CD8-positive, alpha-beta memory T cell (primary cell): ENCODE measurements at places on chromosomes 12 and 14.

DNA sequence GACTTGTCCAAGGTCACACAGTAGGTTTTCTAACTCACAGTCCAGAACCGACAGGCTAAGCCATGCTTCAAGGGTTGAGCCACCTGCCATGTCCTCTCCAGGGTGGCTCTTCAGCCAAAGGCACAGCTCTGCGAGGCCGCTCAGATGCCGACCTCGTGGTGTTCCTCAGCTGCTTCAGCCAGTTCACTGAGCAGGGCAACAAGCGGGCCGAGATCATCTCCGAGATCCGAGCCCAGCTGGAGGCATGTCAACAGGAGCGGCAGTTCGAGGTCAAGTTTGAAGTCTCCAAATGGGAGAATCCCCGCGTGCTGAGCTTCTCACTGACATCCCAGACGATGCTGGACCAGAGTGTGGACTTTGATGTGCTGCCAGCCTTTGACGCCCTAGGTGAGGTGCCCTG, 12.7 kb upstream of the OAS2 start:
- no peak for DNase-seq

GRCh38 chr12:9646794-9647781, 22.4 kb upstream of the CLEC2D start:
- no peak for DNase-seq

DNA sequence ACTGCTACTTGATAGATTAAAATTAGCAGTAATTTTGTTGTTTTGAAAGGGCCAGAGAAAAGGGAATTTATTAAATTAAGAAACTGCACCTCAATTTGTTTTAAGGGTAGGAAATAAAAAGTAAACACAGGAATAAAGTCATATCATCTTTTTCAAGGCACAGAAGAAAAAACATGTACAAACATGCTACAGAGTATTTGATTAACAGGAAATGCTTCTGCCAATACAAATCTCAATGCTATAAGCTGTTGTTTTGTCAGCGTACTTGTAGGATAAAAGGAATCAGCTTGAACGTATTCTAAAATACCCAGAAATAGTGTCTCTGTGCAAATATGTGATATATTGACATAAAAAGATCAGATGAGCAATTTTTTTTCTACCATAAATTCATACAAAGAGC, 474.0 kb upstream of the MGAT4C start:
- DNase-seq = no peak

DNA sequence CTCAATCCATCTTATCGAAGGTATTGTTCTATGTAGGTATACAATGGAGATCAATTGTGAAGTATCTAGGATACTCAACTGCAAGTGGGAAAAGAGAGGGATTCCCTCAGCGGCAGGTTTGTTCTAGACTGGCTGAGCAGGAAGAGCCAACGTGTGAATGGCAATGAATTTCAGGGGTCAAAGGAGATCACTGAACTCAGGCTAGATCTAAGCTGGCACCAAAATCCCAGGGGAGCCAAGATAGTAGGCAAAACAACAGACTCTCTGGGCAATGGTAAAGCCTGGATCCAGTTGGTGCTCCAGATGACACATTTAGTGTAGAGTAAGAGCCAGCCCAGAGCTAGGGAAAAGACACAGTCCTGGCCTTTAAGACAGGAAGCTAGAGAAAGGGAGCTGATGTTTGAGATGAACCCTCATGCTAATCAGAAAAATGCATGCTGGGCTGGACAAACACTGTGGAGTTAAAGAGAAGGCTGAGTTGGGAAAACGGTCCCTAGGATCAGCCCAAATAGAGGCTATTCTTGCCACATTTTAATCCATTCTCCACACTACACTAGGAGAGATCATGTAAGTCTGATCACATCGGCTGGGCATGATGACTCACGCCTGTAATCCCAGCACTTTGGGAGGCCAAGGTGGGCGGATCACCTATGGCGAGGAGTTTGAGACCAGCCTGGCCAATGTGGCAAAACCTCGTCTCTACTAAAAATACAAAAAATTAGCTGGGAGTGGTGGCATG, 45.6 kb downstream of the EFCAB11 start:
- no peak for DNase-seq

DNA sequence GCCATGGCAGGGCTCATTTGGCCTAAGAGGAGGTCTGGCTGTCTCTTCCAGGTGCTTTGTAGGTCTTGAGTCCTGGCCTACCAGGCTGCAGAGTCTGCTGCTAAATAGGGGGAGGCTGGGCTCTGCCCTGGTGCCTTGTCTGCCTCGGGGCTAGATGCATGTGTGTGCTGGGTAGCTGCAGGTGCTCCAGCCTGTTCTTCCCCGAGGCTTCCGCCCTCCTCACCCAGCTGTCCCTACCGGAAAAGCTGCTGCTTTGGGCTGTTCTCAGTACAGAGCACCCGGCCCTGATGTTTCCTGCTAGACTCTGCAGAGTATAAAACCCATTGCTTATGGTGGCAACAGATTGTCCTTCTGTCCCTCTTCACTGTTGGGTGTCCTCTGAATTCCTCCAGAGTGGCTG, 37.7 kb downstream of the RAB35 start:
- peak; percentile 28 for DNase-seq

- DNase-seq = peak; percentile 42
These were observed 8.1 kb downstream of the MMP14 start for GRCh38 chr14:22844221-22845102.

GRCh38 chr14:101456246-101457175, 104.8 kb upstream of the DIO3 start:
- DNase-seq = no peak

DNA sequence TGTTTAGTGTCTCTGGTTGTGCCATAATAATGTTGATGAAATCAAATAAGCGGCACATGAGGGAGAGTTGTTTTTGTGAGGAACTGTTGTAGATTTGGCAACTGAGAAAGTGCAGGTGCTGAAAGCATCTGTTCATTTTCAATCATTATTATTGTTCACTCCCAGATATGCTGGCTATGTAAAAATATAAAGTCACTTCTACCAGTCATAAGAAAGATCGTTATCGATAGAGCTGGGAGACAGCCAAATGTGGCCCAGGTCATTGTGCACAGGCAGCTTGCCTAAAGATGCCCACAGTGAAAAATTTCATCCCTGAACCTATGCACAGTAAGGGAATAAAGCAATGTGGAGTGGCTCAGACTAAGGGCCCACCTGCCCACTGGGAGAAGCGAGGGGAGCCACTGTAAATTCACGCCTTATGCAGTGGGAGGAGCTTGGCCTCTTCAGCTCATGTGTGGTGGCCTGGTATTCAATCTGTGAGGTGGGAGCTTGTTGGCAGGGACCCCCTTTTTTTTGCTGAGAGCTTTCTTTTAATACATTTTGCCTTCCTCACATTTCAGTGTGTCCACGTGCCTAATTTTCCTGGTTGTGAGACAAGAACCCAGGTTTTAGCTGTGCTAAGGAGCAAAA, 1490.8 kb upstream of the TMEM132C start:
- DNase-seq = no peak

GRCh38 chr14:64953661-64954060, 11.1 kb upstream of the GPX2 start:
- DNase-seq = no peak

DNA sequence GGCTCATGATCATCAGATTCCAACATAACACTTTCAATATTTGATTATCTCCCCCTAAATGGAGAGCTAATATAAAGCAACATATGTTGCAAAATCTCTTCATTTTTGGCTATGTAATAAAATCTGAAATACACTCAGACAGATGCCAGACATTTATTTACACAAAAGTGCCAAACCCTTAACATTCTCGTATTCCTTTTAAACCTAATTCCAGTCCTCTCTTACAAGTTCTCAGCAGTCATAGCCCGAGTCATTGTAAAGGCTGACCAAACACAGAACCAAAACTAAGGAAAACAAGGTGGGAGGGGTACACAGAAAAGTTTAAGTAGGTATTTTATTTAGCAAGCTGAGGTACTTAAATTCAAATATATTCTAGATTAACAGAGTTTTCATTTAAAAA, 81.4 kb downstream of the LRP6 start:
- DNase-seq = no peak

GRCh38 chr14:99745307-99745951, 47.8 kb upstream of the EML1 start:
- no peak for DNase-seq

DNA sequence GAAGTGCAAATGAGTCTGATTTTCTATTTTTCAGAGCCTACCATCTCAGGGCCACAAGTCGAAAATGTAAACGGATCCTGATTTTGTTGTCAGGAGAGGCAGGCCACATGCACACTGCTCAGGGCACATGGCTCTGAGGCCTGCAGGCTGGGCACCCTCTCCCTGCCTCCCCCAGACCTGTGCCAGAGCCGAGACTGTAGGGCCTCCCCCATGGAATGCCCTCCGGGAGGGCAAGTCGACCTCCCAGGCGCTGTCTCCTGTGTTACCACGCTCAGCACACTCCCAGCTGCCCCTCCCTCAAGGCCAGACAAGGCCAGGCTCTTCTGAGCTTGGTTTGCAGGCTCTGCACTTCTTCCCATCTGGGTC, 121.7 kb downstream of the CRACR2A start:
- no peak for DNase-seq

DNA sequence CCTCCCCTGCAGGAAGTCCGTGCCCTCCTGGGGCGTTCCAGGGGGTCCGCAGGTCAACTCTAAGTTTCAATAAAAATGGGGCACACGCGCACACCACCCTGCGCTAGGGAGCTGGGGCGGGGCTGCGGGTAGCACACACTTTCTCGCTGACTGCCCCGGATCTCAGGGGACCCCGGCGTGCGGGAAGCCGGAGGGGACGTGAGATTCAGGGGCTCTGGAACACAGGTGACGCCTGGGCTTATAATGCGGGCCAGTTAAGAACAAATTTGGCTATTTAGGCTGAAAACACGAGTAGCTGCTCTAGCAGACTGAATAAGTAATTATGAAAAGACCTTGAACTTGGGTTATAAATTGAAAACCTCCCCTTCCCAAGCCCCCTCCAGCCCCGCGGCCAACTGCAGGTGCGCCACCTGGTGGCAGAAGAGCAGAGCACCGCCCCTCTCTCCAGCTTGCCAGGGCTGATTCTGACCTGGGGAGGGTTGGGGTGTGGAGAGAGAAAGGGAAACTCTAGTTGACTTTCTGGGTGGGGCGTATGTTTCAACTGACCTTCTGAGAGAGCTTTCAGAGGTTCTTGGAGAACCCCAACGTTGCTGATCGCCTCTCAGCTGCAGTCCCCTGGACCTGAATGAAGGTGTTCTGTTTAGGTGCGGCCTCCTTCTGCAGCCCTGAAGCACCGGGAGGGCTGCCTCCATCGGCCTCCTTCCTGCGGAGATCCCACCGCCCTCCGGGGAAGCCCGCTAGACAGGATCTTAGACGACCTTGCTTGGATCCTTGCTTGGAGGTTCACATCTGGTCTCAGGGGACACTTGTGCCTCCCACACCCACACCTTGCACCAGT, 118.4 kb upstream of the EVL start:
- DNase-seq = peak; percentile 43

- DNase-seq = no peak
These were observed 140.5 kb downstream of the PHLDA1 start for GRCh38 chr12:75891072-75891471.

GRCh38 chr12:93573552-93574223, 1.2 kb downstream of the SOCS2 start:
- DNase-seq = no peak

DNA sequence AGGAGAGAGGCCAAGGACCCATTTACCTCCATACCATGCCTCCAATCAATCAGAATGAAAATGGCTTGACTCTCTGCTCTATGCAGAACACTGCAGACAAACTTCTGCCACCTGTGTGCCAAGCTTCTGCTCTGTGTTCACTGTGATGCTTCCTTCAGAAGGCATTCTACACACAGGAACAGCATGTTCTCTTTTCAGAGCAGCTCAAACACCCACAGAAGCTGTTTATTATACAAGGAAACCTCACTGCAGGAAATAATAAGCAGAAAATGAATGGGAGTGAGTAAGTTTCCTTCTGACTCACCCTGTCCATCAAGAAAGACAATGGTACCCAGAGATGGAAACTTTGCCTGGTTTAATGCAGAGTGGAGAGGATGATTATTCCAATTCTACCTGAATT, 2.4 kb upstream of the ESR2 start:
- DNase-seq = no peak

GRCh38 chr14:102252834-102253801, 51.8 kb downstream of the MOK start:
- DNase-seq = no peak

DNA sequence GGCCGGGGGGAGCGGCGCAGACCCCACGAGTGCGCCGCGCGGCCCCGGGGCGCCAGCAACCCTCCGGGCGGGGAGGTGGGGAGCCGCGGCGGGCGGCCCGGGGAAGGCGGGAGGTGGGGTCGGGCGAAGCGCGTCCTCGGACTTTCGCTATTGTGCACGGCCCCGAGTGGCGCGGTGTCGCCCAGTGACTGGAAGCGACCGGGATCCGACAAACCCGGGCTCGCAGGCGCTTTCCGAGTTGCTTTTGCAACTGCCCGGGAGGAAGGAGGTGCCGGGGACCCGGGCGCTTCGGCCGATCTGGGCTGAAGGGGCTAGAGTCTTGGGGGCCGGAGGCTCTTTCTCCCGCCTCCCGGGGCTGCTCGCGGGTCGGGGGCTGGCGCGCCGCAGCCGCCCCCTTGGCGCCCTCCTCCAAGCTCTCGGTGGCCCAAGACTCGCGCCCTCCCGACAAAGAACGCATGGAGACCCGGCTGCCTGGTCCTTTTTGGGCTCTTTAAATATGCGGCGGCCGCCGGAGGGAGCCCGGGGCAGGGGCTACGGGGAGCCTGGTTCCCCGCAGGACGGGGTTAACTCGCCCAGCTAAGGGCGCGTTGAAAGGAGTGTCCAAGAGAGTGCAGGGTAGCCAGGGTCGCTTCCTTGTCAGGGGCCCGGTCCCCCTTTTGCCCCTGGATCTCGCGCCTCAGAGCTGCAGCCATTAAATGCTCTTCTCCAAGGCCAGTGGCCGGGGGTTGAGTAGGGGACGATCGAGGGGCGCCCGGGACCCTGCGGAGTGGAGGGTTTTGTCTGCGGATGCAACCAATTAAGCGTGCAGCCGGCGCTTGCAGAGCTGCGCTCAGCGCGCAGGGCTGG, 1.4 kb downstream of the HMGA2 start:
- DNase-seq = no peak

DNA sequence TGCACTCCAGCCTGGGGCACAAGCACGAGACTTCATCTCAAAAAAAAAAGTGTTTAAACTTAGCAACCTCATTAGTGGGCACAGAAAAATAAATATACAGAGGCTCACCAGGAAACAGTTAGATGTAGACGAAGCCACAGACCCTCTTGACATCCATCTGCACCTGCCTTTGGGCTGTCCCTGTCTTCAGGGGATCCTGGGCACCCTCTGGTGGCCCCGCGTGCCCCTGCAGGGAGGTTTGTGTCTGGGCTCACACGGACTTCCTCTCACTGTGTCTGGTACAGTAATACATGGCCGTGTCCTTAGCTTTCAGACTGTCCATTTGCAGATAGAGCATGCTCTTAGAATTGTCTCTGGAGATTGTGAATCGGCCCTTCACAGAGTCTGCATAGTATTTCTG, 916.5 kb downstream of the TMEM121 start:
- DNase-seq = peak; percentile 13

GRCh38 chr12:92513231-92513730, 189.5 kb upstream of the PLEKHG7 start:
- DNase-seq = no peak

GRCh38 chr12:97048421-97049035, 141.5 kb downstream of the NEDD1 start:
- DNase-seq = no peak
